Stimulated activated CD4-positive, alpha-beta T cell treated with anti-CD3 and anti-CD28 coated beads, TNF-alpha, amount 100 ng/mL, for 1 hour (primary cell): ENCODE measurements at places on chromosomes 7 and 10.

- no peak for DNase-seq
Measured at GRCh38 chr10:29186221-29186620, 102.6 kb upstream of the LYZL1 start.

- no peak for DNase-seq
Measured at GRCh38 chr10:87983716-87984115, 120.3 kb downstream of the PTEN start.

- no peak for DNase-seq
Measured at GRCh38 chr7:18540396-18540795, 44.8 kb downstream of the HDAC9 start.

- DNase-seq, result no peak
Measured at GRCh38 chr10:105148921-105149320, 507.8 kb downstream of the SORCS3 start.

- DNase-seq, result no peak
Measured at GRCh38 chr10:3873728-3874461, 88.9 kb upstream of the KLF6 start.

- DNase-seq, result no peak
Measured at GRCh38 chr10:77285529-77286182, 352.0 kb downstream of the KCNMA1 start.

DNA sequence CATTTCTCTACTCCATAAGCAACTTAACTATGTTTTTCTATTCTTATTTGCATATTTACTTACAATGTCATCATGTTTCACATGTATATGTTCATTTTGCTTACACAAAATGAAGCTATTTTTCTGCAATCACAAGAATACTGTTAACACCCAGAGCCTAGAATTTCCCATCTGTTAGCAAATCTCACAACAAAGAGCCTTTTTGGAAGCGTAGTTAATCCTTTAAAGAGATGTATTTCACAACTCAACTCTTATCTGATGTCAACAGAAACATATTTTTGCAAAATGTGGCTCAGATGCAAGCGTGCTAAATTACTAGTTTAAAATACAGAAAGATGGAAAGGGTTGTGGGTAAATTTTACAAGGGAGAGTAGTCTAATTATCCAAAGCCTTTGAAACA lies 110.6 kb upstream of the COL1A2 start:
- no peak for DNase-seq

DNA sequence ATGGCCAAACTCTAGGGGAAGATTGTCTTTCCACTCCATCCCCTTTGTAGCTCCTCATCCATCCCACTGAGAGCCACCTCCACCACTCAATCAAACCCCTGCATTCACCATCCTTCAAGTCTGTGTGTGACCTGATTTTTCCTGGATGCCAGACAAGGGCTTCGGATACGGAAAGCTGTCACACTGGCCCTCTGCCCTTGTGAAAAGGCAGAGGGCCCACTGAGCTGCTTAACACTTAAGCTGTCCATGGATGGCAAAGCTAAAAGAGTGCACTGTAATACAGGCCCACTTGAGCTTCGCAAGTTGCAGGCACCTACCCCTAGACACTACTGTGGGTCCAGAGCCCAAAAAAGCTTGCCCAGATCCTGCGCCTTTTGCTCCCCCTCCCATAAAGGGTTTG lies 237.2 kb downstream of the MAGI2 start:
- DNase-seq, result no peak

GRCh38 chr7:155483245-155483644 lies 25.3 kb downstream of the EN2 start:
- DNase-seq, result no peak

DNA sequence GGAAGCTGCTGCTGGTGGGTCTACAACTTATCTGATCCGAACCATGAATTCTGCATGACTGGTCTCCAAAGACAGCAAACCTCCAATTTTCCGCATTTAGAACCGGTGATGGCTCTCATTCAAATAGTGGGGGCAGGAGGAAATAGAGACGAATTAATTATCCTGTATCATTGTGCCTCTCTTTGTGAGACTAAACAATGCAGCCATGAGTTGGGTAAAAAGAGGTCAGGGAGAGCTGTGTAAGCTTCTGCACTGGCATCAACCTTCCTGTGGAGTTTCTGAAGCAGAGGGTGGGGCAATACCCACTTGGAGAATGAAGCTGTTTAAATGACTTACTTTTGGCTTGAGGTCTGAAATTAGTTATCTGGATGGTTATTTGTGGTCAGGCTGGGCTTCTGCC lies 266.4 kb downstream of the SORCS3 start:
- DNase-seq, result no peak

DNA sequence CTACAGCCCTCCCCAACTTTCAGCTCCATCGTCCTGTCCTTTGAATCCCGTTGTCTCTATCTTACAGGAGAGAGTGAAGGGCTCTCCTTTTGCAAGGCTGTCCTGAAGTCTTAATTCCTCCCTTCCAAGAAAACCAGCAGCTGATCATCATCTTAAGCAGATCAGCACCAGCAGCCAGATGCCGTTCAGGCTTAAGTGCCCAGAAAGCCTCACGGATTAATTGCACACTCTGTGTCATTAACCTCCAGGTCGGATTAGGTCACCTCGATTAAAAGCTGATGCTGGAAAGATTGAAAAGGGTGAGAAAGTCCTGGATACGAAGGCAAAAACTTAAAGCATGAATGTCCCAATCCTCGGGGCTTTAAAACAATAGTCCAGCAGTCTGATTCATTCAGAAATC lies 24.8 kb upstream of the ADARB2 start:
- no peak for DNase-seq

- DNase-seq, result no peak
Measured at GRCh38 chr10:26477501-26477900, 39.4 kb downstream of the APBB1IP start.

DNA sequence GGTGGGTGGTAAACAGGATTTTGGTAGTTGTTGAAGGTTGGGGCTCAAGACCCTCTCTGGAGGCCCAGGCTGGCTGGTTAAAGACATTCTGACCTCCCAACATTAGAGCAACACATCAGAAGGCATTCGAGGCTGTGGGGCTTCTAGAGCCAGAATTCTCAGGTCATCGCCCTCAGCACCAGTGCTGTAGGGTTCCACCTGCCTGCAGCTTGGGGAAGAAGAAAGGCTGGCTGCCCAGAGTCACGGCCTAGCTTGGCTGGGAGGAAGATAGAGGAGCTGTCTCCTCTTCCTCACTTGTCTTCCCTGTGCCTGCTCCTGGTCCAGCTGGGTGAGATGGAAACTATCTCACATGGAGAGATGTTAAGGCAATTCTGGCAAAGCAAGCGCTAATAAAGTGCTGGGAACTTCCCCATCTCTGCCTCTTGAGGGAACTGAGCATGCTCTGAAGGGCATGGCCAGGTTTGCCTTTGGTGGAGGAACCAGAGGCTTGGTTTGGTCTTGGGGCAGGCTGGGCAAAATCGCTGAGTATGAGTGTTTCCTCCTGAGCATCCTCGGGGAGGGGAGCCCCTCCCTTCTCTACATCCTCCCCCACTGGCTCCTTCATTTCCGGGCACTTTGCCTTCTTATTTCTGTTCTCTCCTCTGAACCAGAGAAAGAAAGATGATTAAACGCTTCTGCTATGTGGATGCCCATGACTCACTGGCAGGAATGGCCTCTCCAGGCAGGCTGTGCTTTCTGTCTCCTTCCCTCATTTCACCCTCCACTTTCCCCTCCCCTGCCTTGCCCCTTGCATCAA lies 509.0 kb upstream of the PODXL start:
- DNase-seq, result no peak

GRCh38 chr10:11208908-11209829 lies 191.5 kb downstream of the CELF2 start:
- no peak for DNase-seq

GRCh38 chr10:80542053-80542452 lies 4.4 kb downstream of the SH2D4B start:
- DNase-seq, result no peak

DNA sequence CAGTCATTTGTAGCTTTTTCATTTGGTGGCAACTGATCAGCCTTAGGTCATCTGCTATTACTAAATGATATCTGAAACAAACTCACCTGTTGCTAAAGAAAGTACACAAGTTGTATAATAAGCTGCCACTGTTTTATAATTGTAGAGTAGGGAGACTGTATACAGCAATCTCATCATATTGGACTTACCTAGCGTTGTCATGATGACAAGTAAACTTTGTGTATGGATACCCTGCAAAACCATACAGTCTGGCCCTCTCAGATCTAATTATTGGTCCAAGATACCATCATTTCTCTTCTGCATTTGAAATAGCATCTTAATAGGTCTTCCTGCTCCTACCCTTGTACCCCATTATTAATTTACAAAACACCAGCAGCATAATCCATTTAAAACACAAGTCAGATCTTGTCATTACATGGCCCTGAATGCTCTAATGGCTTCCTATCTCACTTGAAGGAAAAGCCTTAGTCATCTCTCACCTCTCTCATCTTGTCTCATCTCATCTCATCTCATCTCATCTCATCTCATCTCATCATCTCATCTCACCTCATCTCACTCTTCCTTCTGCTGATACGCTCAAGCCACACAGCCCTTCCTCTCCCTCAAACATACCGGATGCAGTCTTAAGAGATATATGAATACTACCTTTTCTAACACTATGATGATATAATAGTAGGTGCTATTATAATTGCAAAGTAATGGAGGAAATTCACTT lies 540.6 kb downstream of the MDFIC start:
- DNase-seq, result no peak

GRCh38 chr10:50561816-50562215 lies 61.9 kb downstream of the SGMS1 start:
- DNase-seq, result no peak

GRCh38 chr7:135733603-135734342 lies 5.8 kb upstream of the SLC13A4 start:
- DNase-seq, result no peak

DNA sequence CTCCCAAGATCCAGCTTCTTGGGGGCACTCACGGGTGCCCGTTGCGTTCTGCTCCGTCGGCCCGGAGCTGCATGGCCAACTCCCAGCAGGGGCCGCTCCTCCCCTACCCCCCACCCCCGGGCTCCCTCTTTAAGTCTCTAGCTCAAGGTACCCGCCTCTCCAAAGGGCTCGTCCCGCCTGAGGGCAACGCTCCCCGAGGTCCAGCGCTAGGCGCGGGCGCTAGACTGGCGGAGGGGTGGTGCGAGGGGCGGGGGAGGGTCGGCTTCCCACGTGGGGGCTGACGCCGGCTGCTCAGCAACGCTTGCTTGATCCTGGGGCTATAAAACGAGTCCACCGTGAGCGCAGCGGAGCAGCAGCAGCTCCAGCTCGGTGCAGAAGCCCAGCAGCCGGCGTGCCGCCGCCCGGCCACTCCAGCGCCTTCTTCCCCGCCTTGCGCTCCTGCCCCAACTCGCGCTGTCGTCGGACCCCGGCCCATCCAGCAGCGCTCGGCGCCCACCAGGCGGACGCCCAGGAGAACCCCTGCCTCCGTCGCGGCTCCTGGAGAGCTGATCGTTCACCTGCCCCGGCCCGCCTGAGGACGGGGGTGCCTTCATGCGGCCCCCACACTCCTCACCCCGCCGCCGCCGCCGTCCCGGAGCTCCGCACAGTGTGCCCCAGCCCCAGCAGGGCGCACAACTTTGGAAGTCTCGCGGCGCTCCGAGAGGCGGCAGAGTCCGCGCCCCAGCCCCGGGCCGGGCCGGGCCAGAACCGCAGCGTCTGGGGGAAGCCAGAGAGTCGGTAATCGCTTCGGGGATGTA lies at the start of gene ADRA2A:
TSS of gene ADRA2A (plus strand) at position 348 of the 797 bp plus-strand sequence. CDS start 968 bp downstream, outside the sequence.
- DNase-seq, result no peak

DNA sequence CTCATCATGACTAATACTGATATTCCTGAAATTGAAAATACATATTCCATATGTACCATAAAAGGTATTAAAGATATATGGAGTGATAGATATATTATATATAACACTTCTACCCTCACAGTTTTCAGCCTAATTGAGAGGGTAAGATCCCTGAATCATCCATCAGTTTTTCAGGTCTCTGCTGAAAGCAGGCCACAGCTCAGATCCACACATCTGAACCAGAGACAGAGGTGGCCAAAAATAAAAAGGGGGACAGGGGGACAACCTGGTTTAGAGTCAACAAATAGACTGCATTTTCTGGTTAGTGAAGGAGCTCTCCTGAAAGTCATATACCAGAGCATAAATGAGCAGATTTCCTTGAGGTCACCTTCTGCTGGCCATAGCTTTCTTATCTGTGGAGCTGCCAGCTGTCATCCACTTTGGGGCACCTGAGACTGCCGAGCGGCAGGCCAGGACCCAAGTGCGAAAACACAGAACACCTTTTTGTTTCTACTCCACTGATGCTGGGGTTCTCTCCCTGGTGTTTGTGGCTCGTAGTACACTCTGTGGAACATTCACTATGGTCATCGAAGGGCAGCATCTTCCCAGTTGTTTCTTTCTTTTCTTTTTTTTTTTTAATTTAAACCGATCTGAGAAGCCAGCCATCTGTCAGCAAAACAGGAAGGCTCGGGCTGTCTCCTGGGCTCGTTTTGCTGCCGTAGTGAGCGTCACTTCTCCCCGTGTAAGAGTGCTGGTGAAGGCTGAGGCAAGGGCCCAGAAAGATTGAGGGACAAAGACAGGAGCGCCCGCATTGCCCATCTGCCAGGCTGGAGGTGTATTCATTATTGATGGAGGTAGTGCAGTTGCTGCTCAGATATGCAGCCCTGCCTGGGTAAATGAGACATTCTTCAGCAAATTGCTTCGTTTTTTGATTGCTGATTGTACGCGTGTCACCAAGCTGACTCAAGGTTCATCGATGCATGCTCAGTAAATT lies 13.5 kb downstream of the IKZF1 start:
- DNase-seq, result no peak

DNA sequence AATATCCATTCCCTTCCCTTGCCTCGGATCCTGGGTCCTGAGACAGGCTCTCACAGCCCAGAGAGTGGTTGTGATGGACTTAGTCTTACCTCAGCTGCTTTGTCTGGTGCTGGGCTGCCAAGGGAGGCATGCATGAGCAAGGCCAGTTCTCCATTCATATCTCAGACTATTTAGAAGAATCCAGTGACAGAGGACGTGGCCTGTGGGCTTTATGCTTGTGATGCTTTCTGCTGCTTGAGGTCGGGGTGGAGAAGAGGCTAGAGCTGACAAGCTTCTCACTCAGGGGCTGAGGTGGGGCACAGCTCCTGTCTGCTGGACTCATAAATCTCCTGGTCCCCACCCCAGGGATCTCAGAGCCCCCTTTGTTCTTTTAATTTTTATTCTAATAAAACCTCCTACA lies 66.8 kb downstream of the DNAJC12 start:
- no peak for DNase-seq

- no peak for DNase-seq
Measured at GRCh38 chr10:29166713-29167112, 122.2 kb upstream of the LYZL1 start.

DNA sequence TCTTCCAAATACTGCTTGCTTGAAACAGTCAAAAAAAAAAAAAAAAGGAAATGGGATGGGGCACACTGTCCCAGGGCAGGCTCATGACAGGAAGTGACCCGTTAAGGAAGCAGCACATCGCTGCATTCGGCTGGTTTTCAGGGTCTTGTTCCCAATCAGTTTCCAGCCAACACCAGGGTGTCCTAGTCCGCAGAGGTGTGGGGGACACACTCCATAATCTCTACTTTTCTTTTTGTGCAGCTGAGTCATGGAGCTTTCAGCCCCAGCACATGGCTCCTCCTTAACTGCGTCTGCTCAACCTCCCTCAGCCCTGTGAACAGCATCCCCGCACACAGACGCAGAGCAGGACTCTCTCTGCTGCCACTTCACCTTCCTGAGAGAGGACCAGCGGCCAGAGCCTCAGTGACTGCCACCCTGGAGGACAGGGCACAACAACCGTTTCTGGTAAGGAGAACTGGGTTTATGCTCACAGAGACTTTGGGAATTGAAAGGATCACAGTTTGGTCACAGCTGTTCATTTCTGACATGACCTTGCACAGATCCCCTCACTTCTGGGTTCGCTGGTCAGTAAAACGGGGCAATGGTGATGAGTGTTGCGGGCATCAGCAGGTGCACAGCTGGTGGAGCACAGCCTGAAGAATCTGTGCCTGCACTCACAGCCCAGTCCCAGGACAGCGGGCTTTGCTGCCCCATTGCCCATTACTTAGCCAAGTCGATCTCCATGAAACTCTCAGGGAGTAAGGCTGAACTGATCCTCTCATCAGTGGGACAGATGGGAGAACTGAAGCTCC lies at the start of gene GIMAP5:
TSS of gene GIMAP5 (plus strand) at position 154 of the 791 bp plus-strand sequence. CDS start 3,467 bp downstream, outside the sequence.
- DNase-seq, result no peak
